ENCODE measurements at places on chromosomes 3 and 15.

- no peak for DNase-seq
These were observed at the start of gene ACTC1 for GRCh38 chr15:34795267-34796081. Gene ACTC1 (minus strand): TSS chr15:34795549. CDS start chr15:34794808, 741 bp downstream.

DNA sequence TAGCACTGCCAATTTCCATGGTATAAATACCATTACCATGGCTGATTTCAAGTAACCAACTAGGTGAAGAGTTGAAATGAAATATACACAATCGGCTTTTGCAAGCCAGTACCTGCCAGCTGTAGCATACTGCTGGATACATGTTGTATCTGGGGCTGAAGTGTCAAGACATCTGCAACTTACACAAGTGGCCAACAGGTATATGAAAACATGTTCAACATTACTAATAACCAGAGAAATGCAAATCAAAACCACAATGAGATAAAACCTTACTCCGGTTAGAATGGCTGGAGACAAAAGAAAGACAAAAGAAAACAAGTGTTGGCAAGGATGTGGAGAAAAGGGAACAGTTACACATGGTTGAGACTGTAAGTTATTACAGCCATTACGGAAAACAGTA is 11.6 kb downstream of the ATOSA start:
- DNase-seq: no peak

- DNase-seq: no peak
These were observed 230.6 kb upstream of the PEX5L start for GRCh38 chr3:180267202-180267843.

- no peak for DNase-seq
These were observed 17.8 kb upstream of the SEC62 start for GRCh38 chr3:169948559-169949448.

- no peak for DNase-seq
These were observed 28.6 kb upstream of the THRB start for GRCh38 chr3:24523215-24523614.

DNA sequence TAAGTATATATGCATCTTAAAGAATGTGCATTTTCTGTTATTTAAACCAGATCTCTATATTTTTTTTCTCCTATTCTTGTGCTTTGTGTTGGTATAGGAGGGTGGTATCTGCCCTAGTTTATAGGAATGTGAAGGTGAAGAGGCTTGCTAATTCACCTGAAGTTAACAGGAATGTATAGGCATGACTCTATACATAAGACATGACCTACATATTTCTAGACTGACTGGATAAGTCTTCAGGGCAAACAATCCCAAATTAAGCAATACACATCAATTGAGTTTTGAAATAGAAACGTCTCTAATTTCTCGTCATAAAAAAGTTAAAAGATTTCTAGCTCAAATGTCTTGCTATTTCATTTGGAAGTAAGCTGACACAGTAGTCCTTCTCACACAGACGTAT is 410.0 kb downstream of the DIPK2A start:
- no peak for DNase-seq

GRCh38 chr3:77247061-77247460 is 207.2 kb downstream of the ROBO2 start:
- no peak for DNase-seq

GRCh38 chr15:38721568-38721945 is 156.9 kb upstream of the RASGRP1 start:
- DNase-seq: no peak

DNA sequence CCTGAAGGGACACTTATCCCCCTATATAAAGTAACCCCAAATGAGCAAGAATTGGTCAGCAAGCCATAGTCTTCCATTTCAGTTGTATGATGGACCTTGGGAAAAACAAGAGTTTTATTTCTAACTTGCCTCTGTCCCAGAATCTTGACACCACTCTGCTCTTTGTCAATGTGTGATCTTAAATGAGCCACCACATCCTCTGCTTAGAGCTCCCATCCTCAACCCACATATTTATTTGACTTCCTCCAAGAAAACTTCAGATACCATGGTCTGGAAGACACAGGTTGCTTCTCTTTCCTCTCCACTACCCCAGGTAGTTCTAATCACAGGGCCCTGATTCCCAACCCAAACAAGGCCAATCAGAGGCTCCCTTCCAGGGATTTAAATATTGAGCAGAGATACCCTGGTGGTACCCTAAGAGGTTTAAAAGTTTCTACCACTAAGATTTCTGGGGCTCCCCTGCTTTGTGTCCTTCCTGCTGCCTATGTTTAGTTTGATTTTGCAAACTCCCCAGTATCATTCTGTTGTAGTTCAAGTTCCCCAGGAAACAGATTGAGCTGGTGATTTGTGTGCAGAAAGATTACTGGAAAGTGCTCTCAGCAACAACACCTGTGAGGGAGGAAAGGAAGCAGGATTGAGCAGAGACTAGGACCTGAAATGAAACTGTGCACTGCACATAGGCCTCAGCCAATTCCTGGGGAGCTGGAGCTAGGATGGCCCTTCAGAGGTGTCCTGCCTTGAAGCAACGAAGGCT is 64.3 kb downstream of the MTHFS start:
- DNase-seq: no peak

- no peak for DNase-seq
These were observed 6.1 kb downstream of the RASSF1 start for GRCh38 chr3:50334339-50335075.

DNA sequence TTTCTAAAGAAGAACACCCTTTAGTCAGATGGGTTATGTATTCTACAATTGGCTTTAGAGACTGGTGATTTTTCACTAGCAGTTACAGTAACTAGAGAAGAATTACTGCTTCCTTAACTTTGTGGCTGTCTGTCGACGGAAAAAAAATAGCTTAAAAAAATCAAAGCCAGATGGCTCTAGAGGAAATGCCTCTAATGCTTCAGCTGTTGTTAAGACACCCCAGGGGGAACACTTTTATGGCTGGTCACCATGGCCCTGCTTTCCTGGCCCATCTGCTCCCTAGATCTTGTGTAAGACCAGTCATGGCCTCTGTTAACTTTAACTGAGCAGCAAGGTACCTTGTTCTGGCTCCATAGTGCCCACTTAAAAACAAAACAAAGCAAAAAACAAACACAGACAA is 198.6 kb upstream of the PLSCR5 start:
- no peak for DNase-seq

GRCh38 chr3:69239063-69239462 is 116.7 kb upstream of the LMOD3 start:
- DNase-seq: no peak

DNA sequence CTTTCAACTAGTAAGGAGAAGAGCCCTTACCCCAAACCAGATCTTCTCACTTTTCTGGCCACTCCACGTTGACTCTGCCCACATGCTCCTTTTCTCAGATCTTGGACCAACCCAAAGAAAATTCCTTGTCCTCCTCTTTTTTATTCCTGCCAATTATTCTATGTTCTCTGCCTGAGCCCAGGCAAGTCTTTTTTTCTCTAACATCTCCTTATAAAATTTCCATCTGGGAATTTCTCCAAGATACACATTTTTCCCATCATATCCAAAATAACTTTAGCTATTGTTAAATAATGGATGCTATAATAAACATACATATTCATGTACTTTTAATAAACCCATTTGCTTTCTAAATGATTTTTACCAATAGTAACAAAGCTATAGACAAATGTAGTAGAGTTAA is 726.0 kb upstream of the ZNF385D start:
- DNase-seq: no peak

GRCh38 chr3:85576697-85577200 is 618.0 kb downstream of the CADM2 start:
- no peak for DNase-seq

DNA sequence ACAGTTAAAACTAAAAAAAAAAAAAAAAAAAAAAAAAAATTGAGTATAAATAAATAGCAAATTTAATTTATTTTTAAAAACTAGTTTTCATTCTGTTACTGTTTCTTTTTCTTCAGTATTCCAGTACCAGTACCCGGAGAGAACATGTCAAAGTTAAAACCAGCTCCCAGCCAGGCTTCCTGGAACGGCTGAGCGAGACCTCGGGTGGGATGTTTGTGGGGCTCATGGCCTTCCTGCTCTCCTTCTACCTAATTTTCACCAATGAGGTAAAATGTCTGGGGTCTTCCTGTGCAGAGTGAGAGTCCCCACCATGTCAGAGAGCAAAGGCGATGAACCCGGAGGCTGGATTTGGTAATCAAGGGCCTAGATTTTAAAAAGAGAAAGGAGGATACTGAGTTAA is 4.4 kb downstream of the TMEM43 start:
- DNase-seq: no peak

DNA sequence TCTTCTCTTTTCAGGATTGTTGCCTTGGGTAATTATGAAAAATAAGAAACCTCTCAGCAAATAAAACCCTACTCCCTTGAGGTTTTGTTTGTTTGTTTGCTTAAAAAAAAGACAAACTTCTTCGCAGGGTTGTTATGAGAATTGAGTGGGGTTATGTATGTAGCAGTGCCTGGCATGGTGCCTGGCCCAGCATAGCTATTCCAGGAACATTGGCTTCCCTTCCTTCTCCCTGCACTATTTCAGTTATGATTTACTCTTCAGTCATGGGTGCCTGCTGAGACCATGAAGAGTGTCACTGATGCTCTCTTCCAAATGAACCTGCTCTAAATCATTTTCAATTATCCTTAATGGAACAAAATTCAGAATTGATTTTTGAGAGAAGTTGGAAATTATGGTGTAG is 283.5 kb upstream of the ROPN1 start:
- no peak for DNase-seq

Data from CD4-positive, alpha-beta T cell treated with Interleukin-15 for 1 hour (primary cell).